Stimulated activated CD4-positive, alpha-beta T cell treated with anti-CD3 and anti-CD28 coated beads, Interleukin-1b, Interleukin-23, amount 100 ng/mL, for 1 hour (primary cell): ENCODE measurements at places on chromosomes 3 and 15.

GRCh38 chr3:30933478-30934207 is 39.2 kb upstream of the GADL1 start:
- no peak for DNase-seq

DNA sequence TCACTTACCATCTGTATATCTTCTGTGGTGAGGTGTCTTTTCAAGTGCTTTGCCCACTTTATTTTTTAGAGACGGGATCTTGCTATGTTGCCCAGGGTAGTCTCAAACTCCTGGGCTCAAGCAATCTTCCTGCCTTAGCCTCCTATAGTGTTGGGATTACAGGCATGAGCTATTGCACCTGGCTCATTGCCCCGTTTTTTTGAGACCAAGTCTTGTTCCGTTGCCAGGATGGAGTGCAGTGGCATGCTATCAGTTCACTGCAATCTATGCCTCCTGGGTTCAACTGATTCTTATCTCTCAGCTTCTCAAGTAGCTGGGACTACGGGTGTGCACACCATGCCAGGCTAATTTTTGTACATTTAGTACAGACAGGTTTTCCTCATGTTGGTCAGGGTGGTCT is 52.5 kb upstream of the TTBK2 start:
- DNase-seq: no peak

- DNase-seq: no peak
Observed at GRCh38 chr3:149626671-149627070, 31.2 kb downstream of the WWTR1 start.

- DNase-seq: no peak
Observed at GRCh38 chr15:69290346-69291164, 8.2 kb upstream of the PAQR5 start.
